ENCODE measurements at places on chromosomes 5 and 9.

DNA sequence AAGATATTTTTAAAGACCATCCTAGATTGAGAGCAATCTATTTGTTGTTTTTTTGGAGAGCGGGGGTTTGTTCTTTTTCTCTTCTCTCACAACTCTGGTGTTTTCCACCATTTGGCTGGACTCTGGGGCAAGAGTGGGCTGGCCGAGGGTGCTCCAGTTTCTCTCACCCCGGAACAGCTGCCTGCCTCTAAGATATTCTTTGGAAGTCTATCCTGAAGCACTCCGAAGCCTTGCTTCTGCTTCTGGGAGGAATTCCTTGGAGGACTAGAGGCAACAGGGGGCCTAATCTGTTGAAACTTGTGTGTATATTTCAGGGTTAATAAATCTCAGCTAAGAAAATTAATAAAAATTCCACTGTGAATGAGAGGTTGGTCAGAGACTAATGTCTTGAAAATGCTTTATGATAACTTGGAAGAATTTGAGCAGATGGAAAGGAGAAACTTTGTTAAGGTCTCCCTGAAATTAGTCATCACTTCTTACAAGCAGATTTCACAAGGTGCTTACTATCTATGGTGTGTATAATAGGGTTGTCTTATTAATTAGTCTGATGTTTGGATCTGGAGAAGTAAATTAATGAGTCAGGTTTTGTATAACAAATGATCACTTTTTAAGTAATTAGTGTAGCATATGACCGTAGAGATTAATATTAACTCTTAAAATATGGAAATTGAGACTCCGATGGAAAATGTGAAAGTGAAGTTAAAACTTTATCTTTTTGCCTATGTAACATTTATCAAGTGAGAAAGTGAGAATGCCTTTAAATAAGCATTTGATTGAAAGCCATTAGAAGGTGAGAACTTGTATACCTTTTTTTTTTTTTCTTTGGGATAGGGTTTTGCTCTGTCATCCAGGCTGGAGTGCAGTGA is 4.0 kb downstream of the MAN2A1 start:
- DNase-seq, result no peak

DNA sequence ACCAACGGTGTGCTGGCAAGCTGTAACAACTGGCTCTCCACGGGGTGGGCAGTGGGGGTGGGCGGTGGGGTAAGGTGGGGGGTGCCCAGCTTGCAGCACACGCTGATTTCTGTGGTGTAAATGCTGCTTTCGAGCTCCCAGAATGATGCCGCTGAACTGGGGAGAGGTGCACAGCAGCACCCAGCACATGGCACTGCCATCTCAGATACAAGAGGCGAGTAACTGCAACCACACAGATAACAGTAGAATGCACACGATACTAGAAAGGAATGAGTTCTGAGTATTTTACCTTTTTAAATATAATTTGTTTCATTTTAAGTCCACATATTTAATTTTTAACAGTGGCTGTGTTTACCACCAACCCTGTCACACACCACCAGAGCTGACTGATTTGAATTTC is 87.9 kb downstream of the SEMA4D start:
- no peak for DNase-seq

- DNase-seq, result no peak
Measured at GRCh38 chr5:32984851-32985610, 273.9 kb downstream of the NPR3 start.

DNA sequence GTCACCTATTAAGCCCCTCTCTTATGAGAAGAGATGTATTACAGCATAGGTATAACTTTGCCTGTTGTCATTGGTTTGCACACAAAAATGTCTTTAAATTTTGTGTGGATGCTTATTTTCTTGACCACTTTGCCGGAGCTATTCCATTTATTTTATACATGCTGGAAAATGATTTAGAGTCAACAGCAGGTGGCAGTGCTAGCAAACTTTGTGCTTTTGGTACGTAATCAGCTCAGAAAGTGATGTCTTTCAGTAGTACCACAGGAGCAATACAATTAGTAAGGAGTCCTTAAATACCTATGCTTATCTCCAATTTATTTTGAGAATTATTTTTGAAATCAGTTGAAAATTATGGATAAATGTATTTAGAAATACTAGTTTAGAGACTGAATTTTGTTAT is 19.8 kb upstream of the NUDT12 start:
- DNase-seq, result no peak

- no peak for DNase-seq
Measured at GRCh38 chr9:94031946-94032345, 52.3 kb upstream of the PTPDC1 start.

- DNase-seq, result no peak
Measured at GRCh38 chr5:139635191-139635590, 13.0 kb upstream of the CXXC5 start.

- no peak for DNase-seq
Measured at GRCh38 chr5:176629853-176630680, at the start of the genes EIF4E1B and SNCB. Gene EIF4E1B, plus strand, starts transcription at chr5:176630675. Its CDS starts 12,113 bp downstream, at chr5:176642788. Gene SNCB, minus strand, starts transcription at chr5:176630534. Its CDS starts 880 bp downstream, at chr5:176629654.
